ENCODE measurements at places on chromosomes 6 and 20.

DNA sequence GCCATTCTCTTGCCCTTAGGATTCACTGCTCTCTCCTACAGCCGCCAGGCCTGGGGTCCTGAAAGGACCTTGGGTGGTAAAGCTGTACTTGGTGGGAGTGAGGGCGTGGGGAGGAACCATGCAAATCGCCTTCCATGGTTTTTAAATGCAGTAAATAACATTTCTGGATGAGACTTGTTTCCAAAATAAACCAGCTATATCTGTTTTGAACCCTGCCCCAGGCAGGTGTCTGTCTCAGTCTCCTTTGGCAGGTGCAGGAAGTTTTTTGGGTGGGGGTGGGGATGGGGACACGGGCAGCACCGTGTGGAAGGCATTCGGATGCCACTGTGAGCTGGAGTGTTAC lies 14.3 kb downstream of the ITPA start:
- no peak for DNase-seq

- peak; percentile 87 for DNase-seq
These were observed at the start of gene GFOD1 for GRCh38 chr6:13487122-13488014. TSS of gene GFOD1 (minus strand) at chr6:13487600. CDS start at chr6:13486890, 710 bp downstream.

DNA sequence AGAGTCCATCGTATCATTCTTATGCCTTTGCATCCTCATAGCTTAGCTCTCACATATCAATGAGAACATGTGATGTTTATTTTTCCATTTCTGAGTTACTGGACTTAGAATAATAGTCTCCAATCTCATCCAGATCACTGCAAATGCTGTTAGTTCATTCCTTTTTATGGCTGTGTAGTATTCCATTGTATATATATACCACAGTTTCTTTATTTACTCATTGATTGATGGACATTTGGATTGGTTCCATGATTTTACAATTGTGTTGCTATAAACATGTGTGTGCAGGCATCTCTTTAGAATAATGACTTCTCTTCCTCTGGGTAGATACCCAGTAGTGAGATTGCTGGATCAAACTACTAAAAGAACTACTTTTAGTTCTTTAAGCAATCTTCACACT lies 21.0 kb upstream of the TFB1M start:
- DNase-seq: no peak

DNA sequence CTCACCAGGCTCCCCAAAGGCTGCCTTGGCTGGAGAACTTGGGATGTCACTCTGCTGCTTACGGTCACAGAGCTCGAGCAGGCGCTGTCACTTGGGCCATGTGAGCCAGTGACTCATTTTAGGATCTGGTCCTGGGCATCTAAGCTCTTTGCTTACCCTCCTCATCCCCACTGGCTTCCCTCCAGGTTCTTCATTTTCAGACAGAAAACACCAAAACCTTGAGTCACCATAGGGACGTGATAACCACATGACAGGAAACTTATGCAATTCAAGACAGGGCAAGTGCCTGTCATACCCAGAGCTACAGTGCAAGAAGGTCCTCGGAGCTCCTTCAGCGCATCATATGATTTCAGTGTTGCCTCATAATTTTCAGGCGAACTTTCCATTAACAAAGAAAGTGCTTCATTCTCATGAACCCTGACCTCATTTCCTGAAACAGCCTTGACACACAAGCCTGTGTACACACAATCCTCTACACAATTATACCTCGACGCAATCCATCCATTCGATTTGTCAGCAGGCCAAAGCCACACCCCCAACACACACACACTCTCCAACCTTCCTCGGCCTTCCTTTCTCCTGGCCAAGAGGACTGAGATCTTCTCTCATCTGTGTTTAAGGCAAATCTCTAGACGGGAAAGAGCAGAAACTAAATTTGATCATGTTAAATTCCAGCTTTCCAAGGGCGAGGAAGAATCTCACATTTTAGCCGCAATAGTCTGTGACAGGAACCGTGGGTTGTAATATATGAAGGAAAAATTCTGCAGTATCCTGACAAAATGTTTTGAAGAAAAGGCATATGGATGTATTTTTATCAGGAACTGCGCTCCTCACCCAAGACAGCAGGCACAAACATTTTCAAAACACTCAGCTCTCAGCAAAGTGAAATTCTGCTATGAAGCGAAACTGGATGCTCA lies 25.3 kb downstream of the TBC1D7 start:
- DNase-seq: peak; percentile 89

DNA sequence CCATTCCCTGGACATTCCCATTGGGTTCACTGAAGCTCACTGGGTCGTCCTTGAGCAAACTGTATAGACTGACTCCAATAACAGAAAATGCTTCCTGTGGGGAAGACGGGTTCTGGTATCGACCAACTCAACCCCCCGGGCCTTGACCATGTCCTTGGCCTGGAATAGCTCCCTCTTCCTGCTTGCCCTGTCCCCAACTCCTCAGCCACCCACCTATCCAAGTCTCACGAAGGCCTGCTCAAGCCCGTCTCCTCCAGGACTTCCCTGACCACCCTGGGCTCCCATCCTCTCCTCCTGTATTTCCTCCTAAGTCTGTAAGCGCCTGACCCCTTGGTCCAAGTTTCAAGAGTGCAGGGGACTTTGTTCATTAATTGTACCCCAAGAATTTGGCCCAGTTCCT lies 2.8 kb upstream of the HMGA1 start:
- DNase-seq: no peak

- DNase-seq: no peak
These were observed at the start of gene CDH4 for GRCh38 chr20:61251529-61252393. TSS of gene CDH4 (plus strand) at chr20:61252261.

- DNase-seq: no peak
These were observed 80.5 kb upstream of the FRMD1 start for GRCh38 chr6:168159506-168159905.

- no peak for DNase-seq
These were observed 13.4 kb downstream of the RFPL4B start for GRCh38 chr6:112360498-112360897.

- peak; percentile 25 for DNase-seq
These were observed 120.9 kb downstream of the SYCP2 start for GRCh38 chr20:59812286-59813125.

- DNase-seq: no peak
These were observed 76.7 kb downstream of the UBE3D start for GRCh38 chr6:82988930-82989351.

- DNase-seq: no peak
These were observed 342.2 kb downstream of the CDH26 start for GRCh38 chr20:60300374-60300773.

- no peak for DNase-seq
These were observed 6.0 kb downstream of the HRH3 start for GRCh38 chr20:62214067-62214466.

GRCh38 chr6:139364302-139364981 lies 10.0 kb downstream of the CITED2 start:
- peak; percentile 43 for DNase-seq

DNA sequence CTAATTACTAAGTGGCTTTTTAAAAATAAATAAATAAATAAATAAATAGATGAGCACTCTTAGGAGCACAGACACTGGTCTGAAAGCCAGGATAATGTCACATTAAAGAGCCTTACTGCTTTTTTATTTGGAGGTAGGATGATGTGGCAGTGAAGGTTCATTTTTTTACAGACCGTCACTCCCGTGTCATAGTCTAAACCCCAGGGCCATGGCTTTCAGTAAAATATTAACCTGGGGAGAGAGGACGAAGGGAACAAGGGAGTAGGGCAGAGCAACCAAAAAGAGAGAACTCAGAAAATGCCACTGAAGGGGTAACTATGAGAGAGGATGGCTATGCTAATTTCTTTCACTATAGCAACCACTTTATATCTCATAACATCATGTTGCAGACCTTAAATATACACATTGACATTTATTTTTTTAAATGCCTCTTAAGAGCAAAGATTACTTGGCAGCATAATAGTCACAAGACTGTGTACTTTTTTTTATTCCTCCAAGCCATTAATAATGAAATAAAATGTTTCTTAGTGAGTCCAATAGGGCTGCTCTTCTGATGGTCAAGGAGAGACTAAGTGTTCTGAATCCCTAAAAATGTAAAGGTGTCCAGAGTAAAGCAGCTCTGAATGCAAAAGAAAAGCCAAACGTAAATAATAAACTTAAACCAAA lies 100.9 kb upstream of the SIM1 start:
- no peak for DNase-seq

GRCh38 chr20:41969656-41970055 lies 351.5 kb upstream of the CHD6 start:
- DNase-seq: no peak

GRCh38 chr6:6395581-6396197 lies 75.2 kb upstream of the F13A1 start:
- no peak for DNase-seq

GRCh38 chr6:164477101-164477500 lies 832.3 kb downstream of the C6orf118 start:
- DNase-seq: no peak

DNA sequence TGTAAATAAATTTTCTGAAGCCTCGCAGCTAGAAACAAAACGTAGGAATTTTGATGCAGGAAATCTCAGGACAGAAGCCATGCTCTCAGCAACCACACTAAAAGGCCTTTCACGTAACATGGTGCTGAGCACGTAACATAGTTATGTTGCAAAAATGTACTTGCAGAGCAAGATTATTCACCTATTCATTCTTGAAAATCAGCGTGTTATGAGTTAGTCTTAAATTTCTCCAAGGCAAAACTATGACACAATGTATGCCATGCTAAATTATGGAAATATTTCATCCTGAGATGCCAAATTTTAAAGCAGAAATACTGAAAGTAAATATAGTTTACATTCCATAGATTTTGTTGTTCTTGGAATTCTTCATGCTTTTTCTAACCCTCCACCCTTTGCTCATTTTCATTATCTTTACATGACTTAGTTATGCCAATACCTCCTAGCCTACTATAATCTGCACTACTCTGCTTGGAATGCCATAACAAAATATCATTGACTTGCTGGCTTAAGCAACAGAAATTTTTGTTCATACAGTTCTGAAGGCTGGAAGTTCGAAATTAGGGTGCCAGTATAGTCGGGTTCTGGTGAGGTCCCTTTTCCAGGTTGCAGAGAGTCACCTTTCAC lies 179.8 kb upstream of the BMP5 start:
- DNase-seq: no peak

DNA sequence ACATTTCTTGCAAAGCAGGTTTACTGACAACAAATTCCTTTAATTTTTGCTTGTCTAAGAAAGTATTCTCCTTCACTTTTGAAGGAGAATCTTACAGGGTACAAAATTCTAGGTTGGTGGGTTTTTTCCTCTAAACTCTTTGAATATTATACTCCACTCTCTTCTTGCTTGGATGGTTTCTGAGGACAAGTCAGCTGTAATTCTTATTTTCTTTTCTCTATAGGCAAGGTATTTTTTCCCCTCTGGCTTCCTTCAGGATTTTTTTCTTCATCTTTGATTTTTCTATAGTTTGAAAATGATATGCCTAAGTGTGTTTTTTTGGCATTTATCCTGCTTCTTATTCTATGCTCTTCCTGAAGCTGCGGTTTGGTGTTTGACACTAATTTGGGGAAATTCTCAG lies 112.5 kb upstream of the HIVEP1 start:
- no peak for DNase-seq

DNA sequence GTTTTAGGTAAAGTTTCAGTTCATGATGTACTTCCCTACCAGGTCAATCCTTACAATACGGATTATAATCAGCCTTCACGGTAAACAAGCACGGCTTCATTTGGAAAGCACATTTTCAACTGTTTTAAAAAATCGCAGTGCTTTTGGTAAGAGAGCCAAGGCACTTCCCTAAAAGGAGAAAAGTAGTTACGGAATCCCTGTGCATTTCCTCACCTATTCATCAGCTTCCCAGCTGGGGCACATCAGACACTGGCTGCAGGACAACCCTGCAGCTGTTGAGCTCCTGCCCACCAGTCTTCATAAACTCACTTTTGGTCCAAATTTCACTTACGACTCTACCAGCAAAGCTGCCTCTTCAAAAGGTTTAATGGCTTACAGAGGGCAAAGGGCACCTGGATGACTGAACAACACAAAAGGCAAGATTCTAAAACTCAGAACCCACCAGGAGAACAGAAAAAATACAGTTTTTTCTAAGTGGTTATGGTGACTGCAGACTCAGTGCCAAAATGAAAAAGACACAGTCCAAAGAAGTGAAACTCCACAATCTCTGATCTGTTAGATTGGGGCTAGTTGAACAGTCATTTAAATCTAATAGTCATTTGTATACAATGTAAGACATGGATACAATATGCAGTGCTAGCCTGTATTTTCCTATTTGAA lies 7.5 kb downstream of the SNX5 start:
- no peak for DNase-seq

DNA sequence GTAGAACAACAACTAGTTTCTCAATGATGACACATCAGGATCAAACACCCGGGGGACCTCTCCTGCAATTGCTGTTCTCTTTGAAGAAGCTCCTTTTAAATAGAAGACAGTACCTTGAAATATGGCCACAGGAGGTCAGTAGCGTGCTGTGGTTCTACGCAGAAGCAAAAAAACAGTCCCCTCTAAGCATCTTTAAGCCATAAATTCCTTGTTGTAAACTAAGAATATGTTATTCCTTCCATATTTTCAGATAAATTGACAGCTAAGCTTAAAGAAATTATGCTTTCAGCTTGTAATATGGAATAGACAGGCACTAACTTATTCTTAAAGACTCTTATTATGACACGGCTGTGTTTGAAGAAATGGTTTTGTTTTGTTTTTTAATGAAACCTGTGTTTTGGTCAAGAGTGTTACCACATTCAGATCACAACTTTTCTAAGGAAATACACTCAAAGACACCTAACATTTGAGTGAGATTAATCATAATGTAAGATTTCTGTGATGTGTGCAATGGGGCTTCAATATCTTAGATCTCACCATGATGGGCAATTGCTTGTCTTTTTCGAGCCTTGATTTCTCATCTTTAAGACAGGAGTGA lies 49.7 kb upstream of the IL20RA start:
- DNase-seq: peak; percentile 56

- no peak for DNase-seq
These were observed 34.6 kb upstream of the HLA-G start for GRCh38 chr6:29793036-29793356.

GRCh38 chr20:14062171-14062570 lies 66.9 kb downstream of the MACROD2 start:
- no peak for DNase-seq

- DNase-seq: no peak
These were observed 458.7 kb upstream of the AGPAT4 start for GRCh38 chr6:161732594-161732993.

GRCh38 chr6:27406085-27406484 lies 17.5 kb downstream of the ZNF391 start:
- DNase-seq: no peak

- DNase-seq: peak; percentile 81
These were observed 83.1 kb downstream of the IRF4 start for GRCh38 chr6:474453-475185.

GRCh38 chr6:141562186-141562811 lies 570.4 kb upstream of the GJE1 start:
- DNase-seq: no peak

- no peak for DNase-seq
These were observed 7.2 kb downstream of the FAM120B start for GRCh38 chr6:170313716-170314295.

- DNase-seq: no peak
These were observed 68.5 kb downstream of the TRMT11 start for GRCh38 chr6:126054802-126055201.

DNA sequence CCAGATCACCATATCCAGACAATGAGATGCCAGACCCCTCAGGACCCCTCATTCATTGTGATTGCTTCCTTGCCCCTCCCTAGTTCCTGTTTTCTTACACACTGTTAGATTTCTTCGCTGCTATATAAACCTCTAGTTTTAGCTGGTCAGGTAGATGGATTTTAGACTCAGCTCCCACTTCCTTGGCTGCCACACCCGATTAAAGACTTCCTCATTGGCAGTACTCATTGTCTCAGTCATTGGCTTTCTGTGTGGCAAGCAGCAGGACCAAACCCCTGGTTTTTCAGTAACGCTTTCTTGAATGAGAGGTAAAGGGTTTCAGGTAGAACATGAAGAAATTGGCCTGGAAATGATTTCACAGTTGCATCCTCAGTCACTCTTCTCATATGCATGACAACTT lies 47.9 kb downstream of the QRSL1 start:
- DNase-seq: no peak

Data from SJSA1 (cell line).